ENCODE measurements at places on chromosomes 11 and 22.

DNA sequence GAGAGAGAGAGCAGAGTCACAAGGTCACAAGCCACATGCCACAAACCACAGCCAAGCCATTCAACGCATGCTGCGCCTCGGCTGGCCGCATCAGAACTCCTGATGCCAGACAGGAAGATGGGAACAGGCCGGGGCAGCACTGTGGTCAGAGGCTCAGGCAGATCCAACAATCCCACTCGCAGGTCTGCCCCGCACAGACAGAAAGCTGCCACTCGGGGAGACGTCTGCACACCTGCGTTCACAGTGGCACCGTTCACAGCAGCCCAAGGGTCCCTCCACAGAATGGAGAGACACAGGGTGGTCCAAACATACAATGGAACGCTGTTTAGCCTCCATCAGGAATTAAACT lies 408.8 kb downstream of the CTTN start:
- DNase-seq, result no peak

GRCh38 chr11:13784855-13785254 lies 116.4 kb downstream of the FAR1 start:
- no peak for DNase-seq

DNA sequence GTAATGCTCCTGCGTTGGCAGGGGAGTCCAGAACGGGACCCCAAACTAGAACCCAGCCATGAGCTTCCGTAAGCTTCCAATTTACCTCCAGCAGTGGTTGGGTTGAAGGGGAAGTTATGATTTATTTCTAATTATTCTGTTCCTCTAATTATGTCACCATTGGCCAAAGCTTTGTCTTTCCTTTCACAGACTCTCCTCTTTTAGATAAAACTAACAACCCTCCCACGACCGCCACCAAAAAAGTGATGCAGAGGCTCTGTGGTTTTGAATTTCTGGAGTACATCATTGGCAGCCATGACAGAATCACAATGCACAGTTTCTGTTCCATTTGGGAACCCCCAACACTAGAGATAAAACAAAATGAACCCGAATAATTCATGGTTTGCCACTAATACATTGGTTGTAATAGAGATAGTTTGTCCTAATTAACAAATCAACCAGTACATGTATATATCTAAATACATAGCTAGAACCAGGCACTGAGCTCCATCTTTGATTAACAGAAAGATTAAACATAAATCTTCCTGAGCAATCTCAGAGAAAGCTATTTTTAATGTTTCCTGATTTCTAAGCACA lies 64.3 kb downstream of the ETS1 start:
- DNase-seq, result no peak

- DNase-seq, result no peak
Observed at GRCh38 chr11:70732881-70733196, 334.5 kb downstream of the CTTN start.

- no peak for DNase-seq
Observed at GRCh38 chr22:42066937-42067336, 3.7 kb downstream of the NAGA start.

- no peak for DNase-seq
Observed at GRCh38 chr11:115980337-115981103, 476.3 kb upstream of the CADM1 start.

DNA sequence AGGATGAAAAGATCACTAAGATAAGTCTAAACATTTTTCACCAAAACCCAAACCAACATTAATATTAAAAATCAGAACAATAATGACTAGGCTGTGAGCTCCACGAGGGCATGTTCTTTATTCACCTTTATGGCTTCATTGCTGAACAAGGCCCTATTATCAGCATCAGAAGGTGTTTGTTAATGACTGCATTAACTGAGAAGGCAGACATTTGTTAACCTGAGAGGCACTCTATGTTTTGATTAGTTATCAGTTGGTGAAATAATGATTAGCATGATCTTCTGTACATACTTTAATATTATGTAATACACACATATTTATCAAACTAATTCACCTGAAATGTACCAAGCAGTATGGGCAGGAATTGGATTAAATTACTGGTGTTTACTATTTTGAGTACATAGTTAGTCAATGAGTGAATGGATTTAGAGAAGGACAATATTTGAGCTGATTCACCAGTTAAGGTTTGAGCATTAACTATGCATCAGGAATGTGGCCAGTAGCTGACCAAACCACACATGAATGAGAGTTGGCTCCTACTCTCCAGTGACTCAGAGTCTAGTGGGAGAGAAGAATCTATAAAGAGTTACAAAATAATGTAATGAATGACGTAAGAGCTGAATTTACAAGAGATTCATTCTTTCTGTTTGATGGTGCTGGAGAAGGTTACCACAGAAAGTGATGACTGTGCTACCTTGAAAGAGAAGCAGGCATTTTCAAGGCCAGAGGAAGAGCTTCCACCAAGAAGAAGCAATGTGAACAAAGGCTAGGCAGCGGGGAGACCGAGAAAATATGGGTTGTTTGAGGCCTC lies 6.7 kb downstream of the IL18 start:
- no peak for DNase-seq

DNA sequence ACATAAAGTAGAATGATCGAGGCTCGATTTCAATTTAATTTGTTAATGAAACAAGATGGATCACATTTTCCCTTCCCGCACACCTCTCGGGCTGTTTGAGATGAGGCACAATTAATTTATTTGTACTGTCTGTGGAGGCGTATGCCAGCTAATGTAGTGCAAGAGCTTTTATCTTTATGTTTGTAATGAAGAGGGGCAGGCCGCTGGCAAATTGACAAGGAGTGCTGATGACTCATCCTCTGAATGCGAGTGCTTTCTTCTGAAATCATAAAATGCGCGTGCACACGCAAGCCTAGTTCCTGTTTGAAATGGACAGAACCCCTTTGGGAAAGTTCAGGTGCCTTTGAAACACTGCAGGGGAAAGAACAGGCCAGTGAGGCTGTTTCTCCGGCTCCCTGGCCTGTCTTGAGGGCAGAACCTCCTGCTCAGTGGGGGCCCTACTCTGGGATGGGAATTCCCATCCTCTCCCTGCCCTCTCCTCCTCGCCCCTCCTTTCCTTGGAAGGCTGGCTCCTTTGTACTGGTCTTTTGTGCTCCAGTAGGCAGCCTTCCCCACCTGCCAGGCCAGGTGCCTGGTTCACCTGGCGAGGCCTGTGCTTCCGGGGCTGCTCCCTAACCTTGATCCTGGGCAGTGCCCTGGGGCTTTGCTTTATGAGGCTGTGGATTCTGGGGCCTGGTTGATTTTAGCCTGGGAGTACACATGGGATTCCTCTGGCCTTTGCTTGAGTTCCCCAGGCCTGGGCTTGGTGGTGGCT lies 50.3 kb downstream of the TEAD1 start:
- DNase-seq, result no peak

DNA sequence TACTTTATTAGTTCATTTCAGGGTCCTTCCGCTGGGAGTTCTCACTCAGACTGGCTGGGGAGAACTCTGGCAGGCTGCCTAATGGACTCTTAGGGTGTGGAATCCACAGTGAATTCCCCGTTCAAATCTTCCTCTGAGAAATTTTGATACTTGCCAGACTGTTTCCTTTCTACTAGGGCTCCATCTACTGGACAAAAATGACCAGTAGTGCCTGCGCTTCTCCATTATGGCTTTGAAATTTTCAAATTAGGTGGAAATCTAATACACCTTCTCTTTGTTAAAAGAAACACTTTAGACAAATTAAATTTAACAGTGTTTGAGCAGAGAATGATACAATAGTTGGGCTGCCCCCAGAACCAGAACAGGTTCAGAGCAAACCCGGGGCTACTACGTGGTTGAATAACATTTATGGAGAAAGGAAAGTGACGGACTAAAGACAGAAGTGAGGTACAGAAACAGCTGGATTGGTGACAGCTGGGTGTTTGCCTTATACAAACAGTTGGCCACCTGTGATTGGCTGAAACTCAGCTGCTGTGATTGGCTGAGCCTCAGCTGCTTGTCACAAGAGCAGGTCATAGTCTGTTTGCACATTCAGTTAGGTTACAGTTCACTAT lies 52.9 kb upstream of the FDX1 start:
- DNase-seq, result peak; percentile 81

GRCh38 chr11:101438126-101438525 lies 145.7 kb downstream of the TRPC6 start:
- no peak for DNase-seq

DNA sequence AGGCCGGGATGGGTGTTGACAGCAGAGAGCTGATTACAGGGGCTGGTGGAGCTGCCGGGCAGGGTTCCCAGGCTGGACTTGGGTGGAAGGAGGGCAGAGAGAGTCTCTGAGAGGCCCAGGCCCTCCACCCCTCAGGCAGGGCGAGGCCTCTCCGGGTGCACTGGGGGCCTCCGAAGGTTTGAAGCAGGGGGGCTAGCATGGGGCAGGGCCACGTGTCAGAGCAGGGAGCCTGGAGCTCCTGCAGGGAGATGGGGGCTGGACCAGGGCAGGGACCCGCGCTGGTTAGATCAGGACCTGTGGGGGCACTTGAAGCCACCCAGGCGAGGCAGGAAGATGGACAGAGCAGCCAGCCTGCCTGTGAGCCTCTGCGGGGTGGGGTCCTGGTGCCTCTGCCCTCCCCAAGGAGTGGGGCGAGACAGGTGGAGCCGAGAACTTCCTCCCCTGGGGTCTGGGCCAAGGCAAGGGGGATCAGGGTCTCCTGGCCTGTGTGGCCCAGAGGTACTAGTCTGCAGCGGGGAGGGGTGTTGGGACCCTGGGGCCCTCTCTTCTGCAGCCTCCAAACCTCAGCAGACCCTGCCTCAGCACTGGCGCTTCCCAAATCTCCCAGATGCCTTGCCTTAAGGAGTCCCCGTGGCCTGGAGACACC lies 911 bp downstream of the PANX2 start:
- no peak for DNase-seq

GRCh38 chr11:19437760-19438159 lies 197.0 kb upstream of the E2F8 start:
- DNase-seq, result no peak

DNA sequence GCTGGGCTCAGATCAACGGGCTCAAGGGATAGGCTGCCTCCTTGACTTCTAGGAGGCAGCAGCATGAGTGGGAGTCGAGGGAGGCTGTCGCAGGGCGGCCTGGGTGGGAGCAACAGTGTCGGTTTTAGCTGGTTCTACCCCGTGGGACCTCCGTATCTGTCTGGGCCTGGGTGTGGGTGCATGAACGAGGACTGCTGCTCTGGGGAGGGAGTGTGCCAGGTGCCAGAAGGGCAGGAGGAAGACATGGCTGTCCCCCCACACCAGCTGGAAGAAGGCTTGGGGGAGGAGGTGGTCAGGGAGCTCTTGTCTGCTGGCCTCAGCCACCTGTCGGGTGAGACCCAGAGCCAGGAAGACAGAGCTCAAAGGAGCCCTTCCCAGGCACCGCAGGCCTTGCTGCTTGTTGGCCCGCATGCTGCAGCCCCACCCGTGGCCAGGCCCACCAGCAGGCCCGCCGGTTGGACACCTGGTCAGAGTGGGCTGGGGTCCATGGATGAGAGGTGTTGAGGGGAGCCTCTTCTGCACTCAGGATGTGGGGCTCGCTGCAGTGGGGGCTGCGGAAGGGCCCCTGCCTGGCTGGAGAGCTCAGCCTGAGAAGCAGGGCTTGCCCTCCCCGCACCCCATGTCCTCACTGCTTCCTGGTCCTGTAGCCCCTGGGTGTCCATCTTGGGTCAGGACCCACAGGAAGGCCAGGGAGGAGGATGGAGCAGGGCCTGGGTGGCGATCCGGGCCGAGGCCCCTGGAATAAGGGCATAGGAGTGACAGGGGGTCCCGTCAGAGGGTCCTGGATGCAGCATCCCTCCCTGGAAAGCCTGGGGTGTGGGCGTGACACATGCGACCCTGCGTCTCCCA lies 3.4 kb downstream of the CEND1 start:
- peak; percentile 72 for DNase-seq

DNA sequence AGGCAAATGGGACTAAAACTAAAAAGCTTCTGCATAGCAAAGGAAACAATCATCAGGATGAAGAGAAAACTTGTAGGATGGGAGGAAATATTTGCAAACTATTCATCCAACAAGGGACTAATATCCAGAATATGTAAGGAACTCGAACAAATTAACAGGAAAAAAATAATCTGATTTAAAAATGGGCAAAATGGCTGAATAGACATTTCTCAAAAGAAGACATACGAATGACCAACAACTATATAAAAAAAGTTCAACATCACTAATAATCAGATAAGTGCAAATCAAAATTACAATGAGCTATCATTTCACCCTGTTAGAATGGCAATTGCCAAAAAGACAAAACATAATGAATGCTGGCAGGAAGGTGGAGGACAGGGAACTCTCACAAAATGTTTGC lies 12.0 kb downstream of the OR52E1 start:
- no peak for DNase-seq

DNA sequence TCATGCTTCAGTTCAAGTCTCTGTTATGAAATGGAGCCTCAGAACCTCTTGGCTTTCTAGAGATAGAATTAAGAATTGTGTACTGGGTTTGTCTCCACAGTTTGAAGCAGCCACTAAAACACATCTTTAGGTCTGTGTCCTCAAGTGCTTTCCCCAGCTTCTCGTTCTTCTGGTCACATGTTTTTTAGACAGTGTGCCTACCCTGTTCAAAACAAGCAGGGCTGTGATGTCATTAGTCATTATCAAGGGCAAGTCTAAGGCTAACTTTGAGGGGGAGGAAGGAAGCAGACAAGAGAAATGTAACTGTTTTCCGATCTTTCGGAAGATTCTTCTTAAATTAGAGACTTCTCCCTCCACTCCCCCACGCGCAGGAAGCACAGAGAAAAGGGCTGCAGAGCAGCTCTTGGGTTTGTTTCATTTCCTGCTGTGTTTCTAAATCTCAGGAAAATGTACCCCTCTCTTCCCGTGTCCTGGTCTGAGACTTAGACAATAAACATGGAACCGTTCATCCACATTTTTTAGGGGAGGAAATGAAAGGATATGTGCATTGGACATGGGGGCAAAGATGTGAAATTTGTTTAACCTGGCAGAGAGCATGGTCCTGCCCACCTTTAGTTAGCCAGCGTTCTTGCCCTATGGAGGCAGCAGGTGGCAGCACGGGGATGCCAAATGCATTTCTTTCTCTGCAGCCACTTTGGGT lies 3.1 kb downstream of the AKIP1 start:
- peak; percentile 50 for DNase-seq

DNA sequence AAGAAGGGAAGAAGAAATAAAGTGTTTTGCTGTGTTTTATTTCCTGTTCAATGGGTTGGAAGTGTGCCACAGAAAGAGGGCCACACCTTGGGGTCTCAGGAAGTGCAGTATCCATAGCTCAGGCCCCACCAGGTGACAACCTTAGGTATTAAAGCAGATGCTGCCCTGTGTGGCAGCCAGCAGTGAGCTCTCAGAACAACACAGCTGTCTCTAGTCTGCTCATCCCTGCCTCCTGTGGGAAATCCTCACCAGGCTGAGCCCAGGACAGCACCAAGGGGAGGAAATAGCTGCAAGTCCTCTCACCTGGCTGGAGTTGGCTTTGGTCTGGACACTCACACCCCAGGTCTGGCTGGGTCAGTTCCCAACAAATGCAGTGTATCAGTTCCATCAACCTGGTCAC lies 25.1 kb downstream of the ARL14EP start:
- peak; percentile 33 for DNase-seq

Data from NCI-H524 (cell line).